ENCODE measurements at places on chromosomes 11 and 22. TPM values are rescaled to one million over a fixed set of nuclear protein-coding genes. Genes with fewer than 3 reads are reported as not detected.

DNA sequence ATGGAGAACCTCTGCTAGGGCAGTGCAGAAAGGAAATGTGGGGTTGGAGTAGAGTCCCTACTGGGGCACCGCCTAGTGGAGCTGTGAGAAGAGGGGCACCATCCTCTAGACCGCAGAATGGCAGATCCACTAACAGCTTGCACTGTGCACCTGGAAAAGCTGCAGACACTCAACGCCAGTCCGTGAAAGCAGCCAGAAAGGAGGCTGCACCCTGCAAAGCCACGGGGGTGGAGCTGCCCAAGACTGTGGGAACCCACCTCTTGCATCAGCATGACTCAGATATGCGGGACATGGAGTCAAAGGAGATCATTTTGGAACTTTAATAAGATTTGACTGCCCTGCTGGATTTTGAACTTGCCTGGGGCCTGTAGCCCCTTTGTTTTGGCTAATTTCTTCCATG lies 8.7 kb downstream of the TSKU start:
- DNase-seq = no peak

GGTLC2 gene
- total RNA-seq = not detected

DNA sequence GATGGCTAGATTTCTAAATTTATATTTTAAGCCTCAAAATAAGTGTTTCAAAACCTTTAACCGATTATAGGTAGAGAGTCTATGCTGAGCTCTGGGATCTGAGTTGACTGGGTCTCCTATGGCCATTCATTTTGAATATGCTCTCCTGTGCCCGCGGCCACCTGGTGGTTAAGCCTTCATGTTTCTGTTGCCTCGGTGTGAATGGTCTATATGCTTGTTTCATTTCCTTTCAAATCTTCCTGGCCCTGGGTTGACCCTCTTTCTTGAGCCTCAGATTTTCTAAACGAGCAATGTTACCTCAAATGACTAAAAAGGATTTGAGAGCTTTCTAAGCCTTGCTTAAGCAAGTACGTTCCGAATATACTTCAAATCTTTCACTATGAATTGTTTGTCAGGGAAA lies 789.4 kb upstream of the KIRREL3 start:
- DNase-seq = no peak

DNA sequence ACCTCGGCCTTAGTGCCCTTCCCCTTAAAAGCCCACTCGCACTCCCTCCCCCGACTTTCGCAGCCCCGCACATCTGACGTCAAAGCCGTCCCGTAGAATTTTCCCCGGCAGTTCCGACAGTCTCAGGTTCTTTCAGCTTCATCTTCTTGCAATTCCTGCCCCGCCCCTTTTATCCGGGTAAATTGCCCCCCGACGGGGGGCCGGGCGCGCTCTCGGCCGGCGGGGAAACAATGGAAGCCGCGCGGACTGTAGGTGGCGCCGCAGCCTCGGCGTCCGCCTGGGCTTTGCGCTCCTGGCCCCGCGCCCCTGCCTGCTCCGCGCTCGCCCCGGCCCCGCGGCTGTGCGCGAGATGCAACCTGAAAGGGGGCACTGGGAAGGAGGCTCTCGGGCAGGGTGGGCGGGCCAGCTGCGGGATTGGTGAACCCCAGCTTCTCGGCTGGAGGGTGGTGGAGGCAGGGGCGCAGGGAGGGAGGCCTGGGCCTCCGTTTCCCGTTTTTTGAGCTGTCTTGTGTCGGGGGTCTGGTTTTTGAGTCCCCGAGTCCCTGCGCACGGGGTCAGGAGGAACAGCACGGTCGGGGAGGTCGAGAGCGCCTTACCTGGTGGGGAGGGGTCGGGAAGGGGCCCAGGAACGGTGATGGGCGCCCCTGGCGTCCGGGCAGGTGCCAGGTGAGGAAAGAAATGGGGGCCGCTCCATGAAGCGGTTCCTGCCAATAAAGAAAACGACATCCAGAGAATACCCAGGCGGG lies 859 bp upstream of the FGF19 start:
- no peak for DNase-seq

DNA sequence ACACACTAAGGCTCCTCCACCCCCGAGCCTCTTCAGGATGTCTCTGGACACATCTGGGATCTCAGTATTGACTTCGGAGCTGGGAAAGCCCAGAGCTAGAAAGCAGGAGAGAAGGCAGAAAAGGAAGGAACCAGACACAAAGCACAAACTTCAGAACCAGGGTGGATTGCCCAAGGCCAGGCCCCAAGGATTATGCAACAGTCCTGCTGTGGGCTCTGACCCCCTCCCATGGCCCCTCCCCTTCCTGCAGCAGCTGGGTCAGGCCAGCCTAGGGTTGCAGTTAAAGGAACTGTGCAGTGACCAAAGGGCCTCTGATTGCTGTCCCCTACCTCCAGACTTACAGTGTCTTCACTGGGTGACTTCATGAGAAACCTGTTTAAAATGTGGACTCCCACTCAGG lies 5.3 kb downstream of the KCNE3 start:
- no peak for DNase-seq

DNA sequence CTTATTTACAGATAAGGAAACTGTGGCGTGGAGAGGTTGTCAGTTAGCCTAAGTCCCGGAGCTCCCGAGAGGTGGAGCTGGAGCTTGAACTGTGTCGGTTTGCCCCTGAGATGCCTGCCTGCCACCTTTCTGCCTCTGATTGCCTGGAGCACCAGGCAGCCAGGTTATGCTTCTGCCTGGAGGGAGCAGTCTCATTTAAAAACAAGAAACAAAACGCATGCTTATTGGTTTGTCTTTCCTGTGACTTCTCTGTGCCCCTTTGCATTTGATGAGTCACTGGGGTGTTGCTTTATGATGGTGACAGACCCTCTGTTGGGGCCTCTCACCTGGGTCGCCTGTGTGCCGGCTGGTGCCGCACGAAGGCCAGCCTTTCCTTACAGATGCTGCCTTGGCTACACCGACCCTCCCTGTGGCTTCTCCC lies 12.2 kb downstream of the AP2A2 start:
- no peak for DNase-seq

- DNase-seq = no peak
Measured at GRCh38 chr11:119717839-119718534, 11.0 kb downstream of the NECTIN1 start.

Measured in CD8-positive, alpha-beta memory T cell (primary cell).